ENCODE measurements at places on chromosomes 5 and 9.
A peak's percentile ranks its signal among the peaks of the same experiment; 100 is the strongest.

DNA sequence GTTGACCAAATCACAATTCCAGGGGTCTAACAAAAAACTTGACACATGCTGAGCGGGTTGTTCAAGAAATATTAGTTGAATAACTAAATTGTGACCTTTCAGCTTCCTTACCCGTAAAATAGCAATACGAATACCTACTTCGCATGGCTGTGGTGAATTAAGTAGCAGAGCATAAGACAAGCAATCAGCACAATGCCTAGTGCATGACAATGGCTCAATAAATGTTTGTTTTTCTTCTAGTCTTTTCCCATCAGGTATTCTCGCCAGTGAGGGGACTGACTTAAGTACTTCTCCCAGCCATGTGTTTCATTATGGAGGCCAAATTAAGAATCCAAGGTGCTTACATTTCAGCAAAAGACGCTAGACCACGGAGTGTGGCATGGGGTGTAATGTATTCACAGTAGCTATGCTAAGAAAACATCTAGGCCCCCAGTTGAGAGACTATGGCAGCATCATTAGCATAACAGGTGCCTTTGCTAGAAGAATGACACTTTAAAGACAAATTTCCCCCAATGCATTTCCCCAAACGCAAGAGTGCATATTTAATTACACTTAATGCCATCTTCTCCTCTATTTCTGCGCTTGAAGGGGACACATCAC lies 145.9 kb downstream of the ASTN2 start:
- H3K36me3 ChIP-seq = no peaks in the 10 kb centered on the region
- no peak overlapping the region for H3K4me3 ChIP-seq
- no peaks in the 10 kb centered on the region for H3K4me1 ChIP-seq
- H3K27me3 ChIP-seq = no peaks in the 10 kb centered on the region
- no peak for DNase-seq
- H3K27ac ChIP-seq = no peak overlapping the region

GRCh38 chr9:32552172-32552872 lies at the start of the genes SMIM27 and TOPORS:
Gene SMIM27 (plus strand): TSS chr9:32552327. CDS start chr9:32552435, 108 bp downstream.
Gene TOPORS (minus strand): TSS chr9:32552586. CDS start chr9:32552436, 150 bp downstream.
- peak; percentile 90 for DNase-seq
- peak within 1 kb of the TSS; percentile 95 for H3K27ac ChIP-seq
- peaks cover 8% of the 10 kb centered on the region for H3K4me1 ChIP-seq
- peak within 1 kb of the TSS; percentile 86 for H3K4me3 ChIP-seq

- H3K4me1 ChIP-seq = no peaks in the 10 kb centered on the region
- H3K36me3 ChIP-seq = no peaks in the 10 kb centered on the region
- H3K4me3 ChIP-seq = no peak overlapping the region
Measured at GRCh38 chr5:68274847-68275651, 59.5 kb downstream of the PIK3R1 start.

GRCh38 chr9:6126377-6126776 lies 89.2 kb upstream of the IL33 start:
- H3K4me1 ChIP-seq = no peaks in the 10 kb centered on the region
- H3K27me3 ChIP-seq = no peaks in the 10 kb centered on the region
- no peak for DNase-seq
- no peak overlapping the region for H3K4me3 ChIP-seq
- no peaks in the 10 kb centered on the region for H3K36me3 ChIP-seq

GRCh38 chr5:56319526-56320181 lies 86.5 kb upstream of the ANKRD55 start:
- no peak overlapping the region for H3K27ac ChIP-seq

- no peaks in the 10 kb centered on the region for H3K4me1 ChIP-seq
- no peak overlapping the region for H3K4me3 ChIP-seq
- H3K36me3 ChIP-seq = no peaks in the 10 kb centered on the region
- no peaks in the 10 kb centered on the region for H3K27me3 ChIP-seq
- DNase-seq = no peak
Measured at GRCh38 chr9:137544176-137544760, 5.9 kb downstream of the PNPLA7 start.

- no peaks in the 10 kb centered on the region for H3K27me3 ChIP-seq
- no peak for DNase-seq
- H3K27ac ChIP-seq = no peak overlapping the region
- H3K36me3 ChIP-seq = peaks cover 14% of the 10 kb centered on the region
- H3K4me3 ChIP-seq = no peak overlapping the region
Measured at GRCh38 chr9:133359399-133360175, 3.2 kb downstream of the SURF2 start.

- DNase-seq = no peak
- H3K4me3 ChIP-seq = no peak overlapping the region
- no peak overlapping the region for H3K27ac ChIP-seq
- no peaks in the 10 kb centered on the region for H3K36me3 ChIP-seq
Measured at GRCh38 chr5:177163500-177163899, 29.9 kb downstream of the NSD1 start.

GRCh38 chr9:7944572-7944971 lies 145.0 kb upstream of the DMAC1 start:
- DNase-seq = no peak
- H3K27ac ChIP-seq = no peak overlapping the region

DNA sequence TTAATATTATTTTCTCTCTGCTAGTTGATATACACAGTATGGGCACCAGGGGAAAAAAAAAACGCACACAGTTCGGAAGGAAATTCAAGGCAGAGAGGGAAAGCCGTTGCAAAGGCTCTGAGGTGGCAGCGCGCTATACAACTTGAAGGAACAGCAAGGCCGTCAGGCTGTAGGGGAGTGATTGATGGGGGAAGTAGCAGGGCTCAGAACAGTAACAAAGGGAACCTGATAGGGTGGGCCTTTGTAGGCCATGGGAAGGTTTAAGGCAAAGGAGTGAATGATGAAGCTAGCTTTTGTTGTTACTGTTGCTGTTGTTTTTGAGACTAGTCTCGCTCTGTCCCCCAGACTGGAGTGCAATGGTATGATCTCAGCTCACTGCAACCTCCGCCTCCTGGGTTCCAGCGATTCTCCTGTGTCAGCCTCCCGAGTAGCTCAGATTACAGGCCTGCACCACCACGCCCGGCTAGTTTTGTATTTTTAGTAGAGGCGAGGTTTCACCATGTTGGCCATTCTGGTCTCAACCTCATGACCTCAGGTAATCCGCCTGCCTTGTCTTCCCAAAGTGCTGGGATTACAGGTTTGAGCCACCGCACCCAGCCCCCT lies 27.0 kb downstream of the AQP7 start:
- no peaks in the 10 kb centered on the region for H3K4me1 ChIP-seq
- DNase-seq = no peak
- H3K27me3 ChIP-seq = no peaks in the 10 kb centered on the region
- H3K27ac ChIP-seq = peak overlapping the region; percentile 27
- H3K4me3 ChIP-seq = no peak overlapping the region
- no peaks in the 10 kb centered on the region for H3K36me3 ChIP-seq

DNA sequence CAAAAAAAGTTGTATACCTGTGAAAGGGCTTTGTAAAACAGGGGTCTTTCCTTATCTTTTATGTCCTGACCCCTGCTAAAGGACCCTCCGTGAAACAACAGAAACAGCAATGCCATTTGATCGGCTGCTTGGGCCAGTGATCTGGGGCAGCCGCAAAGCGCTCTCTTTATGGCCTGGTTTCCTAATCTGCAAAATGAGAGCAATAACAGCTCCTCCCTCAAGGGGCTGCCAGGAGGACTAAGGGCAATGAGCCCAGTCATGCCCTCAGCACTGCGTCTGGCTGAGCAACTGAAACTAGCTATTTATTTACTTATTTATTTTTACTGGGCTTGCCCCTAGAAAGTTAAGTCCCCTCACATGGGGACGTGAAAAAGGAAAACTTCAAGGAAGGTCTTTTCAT lies 18.3 kb downstream of the CMBL start:
- peak overlapping the region; percentile 77 for H3K27ac ChIP-seq
- peak; percentile 81 for DNase-seq
- H3K4me3 ChIP-seq = no peak overlapping the region
- no peaks in the 10 kb centered on the region for H3K36me3 ChIP-seq
- H3K27me3 ChIP-seq = no peaks in the 10 kb centered on the region

- DNase-seq = no peak
- H3K27ac ChIP-seq = no peak overlapping the region
- H3K4me3 ChIP-seq = no peak overlapping the region
- no peaks in the 10 kb centered on the region for H3K4me1 ChIP-seq
- H3K27me3 ChIP-seq = no peaks in the 10 kb centered on the region
Measured at GRCh38 chr5:130912088-130912487, 253.0 kb downstream of the HINT1 start.

- H3K4me1 ChIP-seq = no peaks in the 10 kb centered on the region
- H3K27ac ChIP-seq = no peak overlapping the region
- DNase-seq = no peak
- H3K27me3 ChIP-seq = no peaks in the 10 kb centered on the region
- no peaks in the 10 kb centered on the region for H3K36me3 ChIP-seq
Measured at GRCh38 chr9:89538871-89539270, 41.0 kb upstream of the SEMA4D start.
